ENCODE measurements at places on chromosomes 1 and 21.

DNA sequence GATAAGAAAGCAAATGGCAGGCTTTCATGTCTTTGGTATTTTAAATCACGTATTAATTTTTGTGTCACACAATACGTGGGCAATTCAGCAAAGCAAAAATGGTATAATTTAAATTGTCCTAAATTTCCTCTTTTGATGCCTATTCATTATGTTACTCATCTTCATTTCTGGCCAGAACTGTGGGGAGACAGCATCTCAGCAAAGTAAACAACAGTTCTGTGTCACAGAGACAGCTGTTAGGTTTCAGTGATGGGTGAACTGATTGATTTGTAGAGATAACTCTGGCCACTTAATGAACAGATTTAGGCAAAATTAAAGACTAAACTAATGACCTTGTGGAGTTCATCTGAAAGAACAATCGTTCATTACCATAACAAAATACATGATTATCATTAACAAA is 49.2 kb downstream of the FH start:
- DNase-seq, result no peak

- no peak for DNase-seq
Measured at GRCh38 chr1:110150330-110151174, at the start of gene SLC6A17. Gene SLC6A17, plus strand, starts transcription at chr1:110150494. Its CDS starts 16,436 bp downstream, at chr1:110166930.

GRCh38 chr1:184212649-184213314 is 161.3 kb downstream of the TSEN15 start:
- DNase-seq, result no peak

DNA sequence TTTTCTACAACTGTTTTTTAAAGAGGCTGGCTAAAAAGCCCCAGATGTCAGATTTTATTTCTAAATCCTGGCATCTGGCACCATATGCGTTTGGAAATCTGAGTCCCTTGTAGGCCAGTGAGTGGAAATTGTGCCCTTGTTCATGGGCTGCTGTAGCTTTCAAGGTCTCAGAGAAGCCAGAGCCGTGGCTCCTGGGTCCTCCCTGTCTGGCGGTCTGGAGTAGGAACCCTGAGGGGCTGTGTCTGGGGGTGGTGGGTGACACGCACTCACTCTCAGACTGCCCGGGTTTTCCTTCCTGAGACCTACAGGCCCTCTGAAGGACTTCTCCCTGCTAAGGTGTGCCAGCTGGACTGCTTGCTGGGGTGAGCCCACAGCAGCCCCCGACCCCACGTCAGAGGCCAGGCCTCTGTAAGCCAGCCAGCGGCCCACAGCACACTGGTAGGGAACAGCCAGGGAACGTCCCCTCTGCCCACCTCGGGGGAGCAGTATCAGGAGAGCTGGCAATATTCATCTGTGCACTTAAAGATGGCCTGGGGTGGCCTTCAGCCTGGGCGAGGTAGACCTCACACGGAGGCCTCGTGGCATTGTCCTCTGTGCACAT is 151.5 kb downstream of the PEX14 start:
- no peak for DNase-seq

GRCh38 chr1:208681878-208682663 is 437.9 kb upstream of the PLXNA2 start:
- DNase-seq, result no peak

- no peak for DNase-seq
Measured at GRCh38 chr1:18932879-18933278, 23.6 kb downstream of the IFFO2 start.

- DNase-seq, result no peak
Measured at GRCh38 chr1:245079021-245079609, 75.7 kb upstream of the KIF26B start.

GRCh38 chr1:234515411-234515810 is 36.4 kb upstream of the TARBP1 start:
- no peak for DNase-seq

GRCh38 chr1:155125946-155126555 is 1.6 kb upstream of the EFNA1 start:
- DNase-seq, result no peak

DNA sequence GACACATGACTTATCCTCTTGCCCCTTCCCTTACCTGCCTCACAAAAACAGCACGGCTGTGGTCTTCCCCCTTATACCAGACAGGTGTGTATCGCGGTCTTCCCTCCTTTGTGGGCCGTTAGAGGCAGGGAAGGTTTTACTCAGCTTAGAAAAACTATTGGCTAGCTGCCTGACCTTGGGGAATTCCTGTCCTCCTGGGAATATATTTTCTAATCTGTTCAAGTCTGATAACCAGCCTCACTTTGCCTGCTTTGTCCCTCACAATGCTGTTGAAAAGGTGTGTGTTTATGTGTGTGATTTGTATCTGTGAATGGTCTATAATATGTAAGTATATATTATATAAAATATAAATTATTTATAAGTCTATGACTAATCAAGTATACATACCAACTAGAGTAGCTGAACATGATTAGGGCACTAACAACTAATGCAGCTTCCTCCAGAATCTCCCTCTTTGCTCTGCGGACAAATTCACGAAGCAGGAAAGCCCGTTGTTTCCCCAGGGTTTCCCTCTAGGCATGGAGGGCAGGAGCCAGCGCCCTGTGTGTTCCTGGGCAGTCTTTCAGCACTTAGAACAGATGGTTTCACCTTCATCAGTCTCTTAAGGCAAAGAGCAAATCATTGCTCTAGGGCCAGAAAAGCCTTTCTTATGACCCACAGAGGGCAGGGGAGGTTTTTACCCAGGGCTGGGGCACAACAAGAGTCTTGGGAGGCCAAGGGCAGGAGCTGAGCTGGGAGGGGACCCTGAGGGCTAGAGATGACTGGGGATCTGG is 25.6 kb downstream of the SLC26A9 start:
- no peak for DNase-seq

GRCh38 chr1:117275055-117275454 is 64.3 kb upstream of the VTCN1 start:
- DNase-seq, result no peak

- DNase-seq, result no peak
Measured at GRCh38 chr1:182990413-182991144, 32.6 kb upstream of the LAMC1 start.

DNA sequence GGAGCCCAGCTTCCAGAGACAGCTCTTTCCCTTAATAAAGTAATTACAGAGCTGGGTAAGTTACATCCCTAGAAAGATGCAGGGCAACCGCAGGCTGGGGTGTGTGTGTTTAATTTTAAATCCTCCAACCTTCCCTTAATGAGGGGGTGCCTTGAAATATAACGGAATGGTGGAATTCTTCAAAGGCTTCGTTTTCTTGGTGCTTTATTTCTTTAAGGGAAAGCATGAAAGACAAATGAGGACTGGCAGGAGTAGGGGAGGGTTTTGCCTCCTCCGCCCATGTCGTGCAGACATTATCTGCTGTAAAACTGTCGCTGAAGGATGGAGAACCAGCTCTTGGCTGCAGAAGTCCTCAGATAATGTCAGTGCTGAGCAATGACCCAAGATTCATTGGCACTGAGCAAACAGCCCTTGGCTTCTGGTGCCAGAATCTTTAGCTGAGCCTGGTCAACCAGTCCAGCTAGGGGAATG is 15.5 kb downstream of the SLC6A17 start:
- no peak for DNase-seq

GRCh38 chr1:208273386-208274017 is 29.3 kb upstream of the PLXNA2 start:
- no peak for DNase-seq

GRCh38 chr1:203202431-203203245 is 16.1 kb upstream of the CHI3L1 start:
- no peak for DNase-seq

GRCh38 chr1:110060034-110060661 is 10.3 kb downstream of the ALX3 start:
- DNase-seq, result peak; percentile 64

DNA sequence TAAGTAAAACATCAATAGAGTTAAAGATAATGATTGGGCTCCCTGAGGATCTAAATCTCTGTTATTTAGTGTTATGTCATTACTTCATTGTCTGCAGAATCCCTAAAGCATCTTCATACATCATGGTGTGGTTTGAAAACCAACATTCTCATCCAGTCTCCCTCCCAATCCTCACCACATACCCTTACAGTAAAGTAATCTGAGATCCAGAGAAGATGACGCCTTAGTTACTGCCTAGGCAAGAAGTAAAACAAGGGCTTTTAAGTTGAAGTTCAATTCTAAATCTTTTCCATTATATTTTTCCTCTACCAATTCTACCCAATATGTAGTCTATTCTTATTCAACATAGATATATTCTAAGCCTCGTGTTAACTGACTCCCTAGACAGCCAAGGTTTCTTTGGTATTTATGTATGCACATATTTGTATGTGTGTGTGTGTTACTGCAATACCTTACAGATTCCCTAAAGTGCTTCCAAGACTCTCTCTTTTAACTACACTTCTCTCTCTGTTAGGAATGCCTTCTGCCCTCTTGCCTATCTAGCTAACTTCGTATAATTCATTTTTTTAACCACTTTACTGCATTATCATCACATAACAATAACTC is 17.3 kb downstream of the DPH5 start:
- no peak for DNase-seq

GRCh38 chr21:42965211-42965560 is 9.2 kb upstream of the PKNOX1 start:
- DNase-seq, result no peak
